ENCODE measurements at places on chromosomes 5 and 9.

DNA sequence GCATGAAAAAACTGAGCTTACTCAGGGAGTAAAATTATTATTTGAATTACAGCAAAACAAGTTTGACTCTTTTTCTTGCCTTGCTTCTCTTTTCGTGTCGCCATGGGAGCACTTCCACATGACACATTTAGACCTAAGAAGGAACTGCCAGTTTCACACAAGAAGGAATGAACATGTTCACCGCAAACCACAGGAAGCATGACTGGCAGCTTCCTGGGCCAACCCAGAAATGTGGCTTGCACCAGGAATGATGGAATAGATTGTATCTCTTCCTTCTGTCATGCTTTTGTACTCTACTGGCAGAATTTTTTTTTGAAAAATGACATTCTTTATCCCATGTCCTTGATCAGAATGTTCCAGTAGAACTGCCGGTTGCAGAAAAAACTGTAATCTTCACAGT is 32.9 kb upstream of the MAN2A1 start:
- DNase-seq = no peak

- no peak for DNase-seq
Measured at GRCh38 chr5:81826128-81826527, 75.2 kb upstream of the SSBP2 start.

- no peak for DNase-seq
Measured at GRCh38 chr5:1268056-1268455, 26.8 kb downstream of the TERT start.

- DNase-seq = no peak
Measured at GRCh38 chr5:91641730-91642350, 258.7 kb upstream of the ARRDC3 start.

DNA sequence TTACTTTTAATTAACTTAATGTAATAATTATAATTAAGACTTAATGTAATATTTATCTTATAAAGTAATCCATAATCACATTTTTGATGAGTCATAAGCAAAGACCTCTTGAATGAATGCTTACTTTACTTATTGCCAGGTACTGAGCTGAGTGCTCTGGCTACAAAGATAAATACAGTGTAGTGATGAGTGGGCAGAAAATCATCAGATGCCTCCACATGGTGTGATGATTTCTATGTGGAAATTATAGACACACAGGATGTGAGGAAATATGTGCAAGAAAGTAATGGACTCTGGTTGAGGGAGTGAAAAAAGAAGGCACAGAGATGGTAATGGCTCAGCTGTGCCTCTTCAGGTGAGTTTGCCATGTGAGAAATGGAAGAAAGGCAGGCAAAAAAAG is 422.6 kb upstream of the CD180 start:
- DNase-seq = no peak

DNA sequence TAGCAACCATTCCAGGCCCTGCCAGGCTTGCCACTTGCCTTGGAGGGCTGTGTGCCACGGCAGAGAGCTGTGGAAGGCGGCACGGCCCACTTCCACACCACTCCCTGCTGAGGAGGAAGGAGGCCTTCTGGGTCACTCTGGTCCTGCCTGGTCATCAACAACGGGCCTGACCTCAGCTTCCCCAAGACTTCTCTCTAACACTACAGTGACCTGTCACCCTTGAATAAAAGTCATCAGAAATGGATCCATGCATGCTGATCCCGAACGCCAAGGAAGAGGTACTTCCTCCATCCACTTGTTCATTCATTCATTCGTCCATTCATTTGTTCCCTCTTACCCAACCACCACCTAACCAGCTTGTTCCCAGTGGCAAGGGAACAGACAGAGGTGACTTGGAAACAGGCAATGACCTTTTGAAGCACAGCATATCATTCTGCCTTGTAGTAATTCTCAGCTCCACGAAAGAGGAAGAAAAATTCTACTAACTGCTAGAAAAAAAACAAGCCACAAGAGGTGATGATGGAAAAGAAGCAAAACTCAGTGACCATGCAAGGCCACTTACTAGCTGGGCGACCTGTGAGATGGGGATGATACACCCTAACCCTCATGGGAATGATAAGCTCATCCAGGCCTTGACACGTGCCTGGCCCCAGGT is 58.6 kb downstream of the STK10 start:
- no peak for DNase-seq

- DNase-seq = no peak
Measured at GRCh38 chr5:79135790-79136553, 24.4 kb downstream of the BHMT start.

DNA sequence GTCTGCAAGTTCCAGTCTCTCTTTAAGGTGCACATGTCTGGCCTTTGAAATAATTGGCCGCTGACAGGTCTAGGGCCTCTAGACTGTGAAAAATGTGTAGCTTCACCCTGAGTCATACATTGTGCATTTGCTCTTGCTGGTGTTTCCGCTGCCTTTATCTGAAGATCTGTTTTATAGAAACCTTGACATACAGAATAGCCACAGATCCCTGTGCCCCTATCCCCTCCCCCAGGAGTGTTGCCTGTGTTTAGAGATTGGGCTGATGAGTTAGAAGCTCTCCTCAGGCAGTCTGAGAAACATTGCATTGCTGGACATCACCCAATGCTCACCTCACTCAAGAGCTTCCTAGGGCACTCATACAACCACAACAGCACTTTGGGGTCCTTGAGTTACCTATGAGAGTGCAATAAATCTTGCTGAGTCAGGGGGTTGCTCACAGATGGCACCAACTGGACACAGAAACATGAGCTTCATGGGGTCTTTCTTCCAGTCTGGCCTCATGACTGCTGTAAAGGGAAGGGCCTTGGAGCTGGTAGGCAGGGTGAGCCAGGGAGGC is 3.8 kb upstream of the ZNF782 start:
- DNase-seq = no peak

GRCh38 chr9:36396985-36397384 is 3.1 kb downstream of the RNF38 start:
- no peak for DNase-seq

- DNase-seq = no peak
Measured at GRCh38 chr9:127209948-127210640, 54.5 kb upstream of the GARNL3 start.

DNA sequence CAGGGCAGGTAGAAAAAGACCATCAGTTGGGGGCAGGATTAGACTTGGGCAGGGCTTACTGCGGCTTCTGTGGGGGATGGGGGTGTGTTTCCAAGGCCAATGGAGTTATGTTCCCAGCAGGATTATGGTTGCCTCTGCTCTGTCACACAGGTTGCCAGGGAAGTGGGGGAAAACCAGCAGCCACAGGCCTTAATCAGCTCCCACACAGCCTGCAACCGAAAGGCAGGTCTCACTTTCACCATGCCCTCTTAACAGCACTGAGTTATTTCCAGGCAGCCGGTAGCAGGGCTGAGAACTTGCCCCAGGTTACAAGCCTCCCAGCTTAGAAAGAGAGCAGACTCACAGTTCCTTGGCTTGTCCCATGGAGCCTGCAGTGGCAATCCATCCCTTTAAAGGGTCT is 205.5 kb downstream of the FGF10 start:
- DNase-seq = no peak

- no peak for DNase-seq
Measured at GRCh38 chr5:169165052-169165451, 135.9 kb downstream of the SLIT3 start.

DNA sequence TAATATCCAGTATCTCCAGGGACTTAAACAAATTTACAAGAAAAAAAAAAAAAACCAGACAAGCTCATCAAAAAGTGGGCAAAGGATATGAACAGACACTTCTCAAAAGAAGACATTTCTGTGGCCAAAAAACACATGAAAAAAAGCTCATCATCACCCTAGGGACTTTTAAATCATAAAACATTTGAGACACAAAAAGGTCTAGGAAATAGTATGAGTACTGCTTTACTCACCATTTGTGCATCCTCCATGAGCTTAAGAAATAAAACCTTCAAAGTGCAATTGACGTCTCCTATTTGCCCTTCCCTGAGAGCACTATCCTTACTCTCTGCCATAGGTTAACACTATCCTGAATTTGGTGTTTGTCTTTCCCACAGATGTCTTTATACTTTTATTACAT is 193.7 kb upstream of the NREP start:
- no peak for DNase-seq

DNA sequence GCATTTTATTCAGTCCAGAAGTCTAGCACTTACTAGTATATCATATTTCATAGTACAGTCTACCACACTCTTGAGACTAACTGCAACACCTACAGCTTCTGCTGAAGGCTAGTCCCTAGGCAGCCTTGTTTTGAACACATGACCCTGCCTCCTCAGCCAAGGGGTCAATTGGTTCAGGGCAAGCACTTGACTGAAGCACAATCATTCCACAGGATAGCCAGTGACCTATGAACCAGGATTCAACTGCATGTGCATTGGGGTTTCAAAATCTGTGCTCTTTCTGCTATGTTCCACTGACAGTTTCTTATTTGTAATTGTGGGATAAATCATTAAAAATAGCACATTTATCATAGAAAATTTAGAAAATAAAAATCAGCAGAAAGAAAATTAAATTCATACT is 186.8 kb downstream of the TMEM161B start:
- DNase-seq = no peak

DNA sequence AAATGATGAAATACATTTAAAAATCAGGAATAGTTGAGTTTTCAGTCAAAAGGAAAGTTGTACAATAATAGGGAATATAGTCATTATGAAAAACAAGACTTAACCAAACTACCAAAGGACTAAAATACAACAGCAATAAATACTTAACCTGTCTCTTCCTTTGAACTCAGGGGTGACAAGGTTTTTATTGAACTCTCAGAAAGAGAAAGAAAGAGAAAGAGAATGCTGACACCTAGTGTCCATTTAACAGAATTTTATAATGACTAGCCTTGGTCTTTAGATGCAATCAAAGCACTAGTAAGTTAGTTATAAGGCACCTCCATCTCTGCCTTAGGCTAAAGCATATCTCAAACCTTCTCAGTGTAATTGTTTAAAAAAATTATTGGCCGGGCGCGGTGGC is 47.5 kb downstream of the UIMC1 start:
- DNase-seq = peak; percentile 37

GRCh38 chr9:14094491-14094890 is 219.4 kb downstream of the NFIB start:
- DNase-seq = no peak

DNA sequence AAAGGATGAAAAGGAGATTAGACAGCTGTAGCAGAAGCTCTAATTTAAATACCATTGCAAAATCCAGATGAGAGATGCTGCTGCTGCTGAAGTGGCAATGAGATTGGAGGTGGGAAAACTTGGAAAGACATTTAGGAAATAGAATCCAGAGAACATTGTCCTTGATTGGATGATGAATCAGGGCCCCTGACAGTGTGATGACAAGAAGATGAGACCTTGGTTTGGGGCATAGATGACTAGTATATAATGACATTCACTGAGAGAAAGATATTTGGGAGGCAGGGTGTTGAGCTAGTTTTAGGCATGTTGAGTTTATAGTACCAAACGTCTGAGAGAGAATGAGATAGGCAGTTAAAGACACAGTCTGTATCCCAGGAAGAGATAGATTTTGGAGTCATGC is 311.5 kb upstream of the MPDZ start:
- DNase-seq = no peak

DNA sequence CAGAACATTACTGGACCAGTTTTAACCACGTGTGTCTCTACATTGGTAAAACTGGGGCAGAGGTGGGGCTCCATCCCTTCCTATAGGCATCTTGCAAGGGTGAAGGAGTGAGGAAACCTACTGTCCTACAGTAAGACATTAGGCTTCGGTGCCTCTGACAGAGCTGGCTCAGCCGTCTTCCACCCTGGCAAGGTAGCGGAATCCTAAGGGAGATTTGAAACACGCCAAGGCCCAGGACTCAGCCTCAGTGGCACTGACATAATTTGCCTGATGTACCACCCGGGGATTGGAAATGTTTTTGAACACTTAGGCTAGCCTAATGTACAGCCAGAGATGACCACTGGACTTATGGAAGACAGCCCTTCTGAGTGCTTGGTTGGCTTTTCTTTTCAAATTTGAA is 329.7 kb upstream of the IRX1 start:
- no peak for DNase-seq

GRCh38 chr9:130352081-130352480 is 86.5 kb downstream of the HMCN2 start:
- no peak for DNase-seq

GRCh38 chr5:158676642-158677469 is 422.9 kb downstream of the EBF1 start:
- peak; percentile 7 for DNase-seq

DNA sequence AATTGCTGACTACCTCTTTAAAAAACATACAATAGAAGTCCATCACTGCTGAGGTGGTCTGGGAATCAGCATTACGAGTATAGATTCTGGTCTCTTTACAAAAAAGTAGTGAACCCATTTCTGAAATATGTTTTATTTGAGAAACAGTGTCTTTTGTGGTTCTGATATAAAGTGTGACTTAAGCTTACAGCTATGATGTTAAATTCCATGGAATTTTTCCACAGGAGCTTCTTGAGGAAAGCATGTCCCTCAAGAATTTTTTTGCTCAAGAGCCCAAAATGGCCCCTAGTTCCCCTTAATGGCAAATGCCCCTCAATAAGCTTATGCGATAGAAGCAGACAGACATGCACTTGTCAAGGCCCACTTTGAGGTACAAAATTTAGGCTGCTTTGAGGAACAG is 265.7 kb downstream of the FAM170A start:
- DNase-seq = no peak

GRCh38 chr5:10876006-10876744 is 115.1 kb upstream of the DAP start:
- no peak for DNase-seq

GRCh38 chr9:92289708-92290390 is 3.6 kb downstream of the IARS1 start:
- no peak for DNase-seq

- peak; percentile 39 for DNase-seq
Measured at GRCh38 chr5:57698802-57699201, 216.2 kb upstream of the ACTBL2 start.

- no peak for DNase-seq
Measured at GRCh38 chr9:93862877-93863545, 92.1 kb downstream of the BARX1 start.

- no peak for DNase-seq
Measured at GRCh38 chr9:95411054-95411892, 93.8 kb upstream of the FANCC start.

- DNase-seq = no peak
Measured at GRCh38 chr5:67817652-67818051, 397.9 kb upstream of the PIK3R1 start.

DNA sequence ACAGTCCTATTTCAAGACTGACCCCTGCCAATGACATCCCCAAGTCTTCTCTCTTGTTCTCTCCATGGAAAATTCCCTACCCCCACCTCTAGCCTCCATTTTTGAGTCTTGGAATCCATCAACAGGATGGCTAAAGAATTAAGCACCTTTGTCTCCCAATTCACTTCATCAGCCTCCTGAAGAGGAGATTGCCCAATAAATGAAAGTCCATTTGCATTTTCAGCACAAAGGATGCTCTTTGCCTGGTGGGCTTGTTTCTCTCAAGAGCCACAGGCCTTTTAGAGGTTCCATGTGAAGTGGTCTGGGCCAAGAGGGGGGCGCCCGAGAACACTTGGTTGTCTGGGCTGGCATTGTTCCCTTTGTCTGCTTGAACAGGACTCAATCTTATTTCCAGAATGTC is 12.6 kb downstream of the HSD17B3 start:
- DNase-seq = no peak

- DNase-seq = no peak
Measured at GRCh38 chr5:172453206-172453985, 929 bp downstream of the SH3PXD2B start.

GRCh38 chr5:174724484-174725260 is at the start of gene MSX2:
MSX2 (plus strand) TSS chr5:174724582; CDS start chr5:174724660, 78 bp downstream.
- no peak for DNase-seq
